ENCODE measurements at places on chromosomes 12 and 14. TPM values are rescaled to one million over a fixed set of nuclear protein-coding genes. Genes with fewer than 3 reads are reported as not detected.

- no peak for DNase-seq
Observed at GRCh38 chr14:64940336-64940910, 2.1 kb downstream of the GPX2 start.

Gene PTGER2
- total RNA-seq, result 4.7 TPM

GRCh38 chr12:69428351-69429073 is 41.7 kb upstream of the FRS2 start:
- DNase-seq, result no peak

- no peak for DNase-seq
Observed at GRCh38 chr12:28178775-28179174, 11.5 kb upstream of the CCDC91 start.

GRCh38 chr12:3086729-3087323 is 9.6 kb downstream of the TSPAN9 start:
- no peak for DNase-seq

- DNase-seq, result no peak
Observed at GRCh38 chr14:37131205-37131604, 41.2 kb downstream of the SLC25A21 start.

Gene GPR135
- 6.7 TPM for total RNA-seq

Gene HOXC9
- 1.5 TPM for total RNA-seq

- no peak for DNase-seq
Observed at GRCh38 chr12:77816196-77816595, 14.5 kb upstream of the NAV3 start.

DNA sequence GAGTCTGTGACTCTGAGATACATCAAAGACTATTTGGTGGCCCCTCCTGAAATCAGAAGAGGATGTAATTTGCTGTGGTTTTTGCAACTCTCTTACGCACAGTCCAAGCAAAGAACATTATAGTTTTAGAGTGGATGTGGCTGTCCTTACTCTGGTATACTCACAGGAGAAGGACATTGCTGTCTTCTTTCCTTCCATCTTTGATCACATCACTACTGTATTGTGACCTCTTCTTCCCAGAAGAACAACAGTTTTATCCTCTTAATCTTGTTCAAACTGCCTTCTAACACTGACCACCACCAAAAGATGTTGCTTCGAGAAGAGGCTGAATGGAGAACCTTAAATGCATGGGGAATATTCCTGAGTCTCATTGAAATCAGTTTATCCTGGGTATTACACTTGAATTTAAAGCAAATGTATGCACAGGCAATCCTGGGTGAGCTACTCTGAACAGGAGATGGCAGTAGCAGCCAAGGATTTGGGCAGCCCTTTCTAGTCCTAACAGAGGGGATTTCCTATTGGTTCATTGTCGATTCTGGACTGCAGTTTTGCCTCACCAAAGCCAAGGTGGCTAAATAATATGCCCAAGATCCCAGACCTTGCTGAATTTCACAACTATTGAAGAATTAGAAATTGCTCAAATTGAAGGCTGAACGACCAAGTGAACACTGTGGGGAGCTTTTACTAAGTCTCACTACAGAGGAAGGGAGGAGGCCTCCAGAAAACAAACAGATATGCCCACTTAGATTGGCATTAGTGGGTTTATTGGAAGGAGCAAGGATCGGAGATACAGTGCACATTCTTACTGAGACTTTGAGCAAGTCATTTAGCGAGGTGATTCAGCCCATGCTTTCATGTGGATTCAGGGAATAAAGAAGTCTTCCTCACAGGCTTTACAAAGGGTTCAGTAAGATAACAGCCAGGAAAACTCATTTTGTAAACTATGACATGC is 282.8 kb downstream of the PAWR start:
- DNase-seq, result peak; percentile 94

Gene HOXC5
- 0.29 TPM for total RNA-seq

GRCh38 chr12:76422154-76422542 is 73.9 kb upstream of the BBS10 start:
- DNase-seq, result no peak

DNA sequence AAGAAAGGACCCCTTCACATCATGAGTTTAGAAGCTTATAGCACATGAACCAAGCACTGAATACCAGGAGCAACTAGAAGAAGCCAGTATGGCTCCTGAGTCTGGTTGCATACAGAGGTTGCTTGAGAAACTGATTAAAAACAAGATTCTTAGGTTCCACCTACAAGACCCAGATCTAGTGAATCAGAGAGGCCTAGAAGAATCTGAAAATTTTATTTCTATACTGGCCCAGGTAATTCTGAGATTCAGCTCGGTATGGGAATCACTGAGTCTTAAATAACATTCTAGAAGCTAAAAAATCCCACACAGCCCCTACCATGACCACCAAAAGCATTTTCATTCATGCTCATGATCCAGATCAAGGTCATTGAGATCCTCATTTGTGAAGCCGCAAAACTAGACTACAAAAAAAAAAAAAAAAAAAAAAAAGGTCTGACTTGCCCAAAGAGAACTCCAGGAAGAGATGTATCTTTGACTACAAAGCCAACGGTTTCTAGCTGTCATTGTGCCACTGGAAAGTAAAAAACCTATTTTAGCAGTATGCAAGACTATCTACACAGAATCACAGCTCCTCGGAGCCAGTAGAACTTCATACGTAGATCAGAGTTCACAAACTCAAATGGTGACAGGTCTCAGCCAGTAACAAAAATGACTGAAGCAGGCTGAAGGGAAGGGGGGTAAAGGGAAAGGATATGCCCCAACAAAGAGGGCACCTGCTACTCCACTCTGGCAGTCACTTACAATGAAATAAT is 168.4 kb upstream of the EGLN3 start:
- no peak for DNase-seq

Gene PPP1R1A
- not detected for total RNA-seq

DNA sequence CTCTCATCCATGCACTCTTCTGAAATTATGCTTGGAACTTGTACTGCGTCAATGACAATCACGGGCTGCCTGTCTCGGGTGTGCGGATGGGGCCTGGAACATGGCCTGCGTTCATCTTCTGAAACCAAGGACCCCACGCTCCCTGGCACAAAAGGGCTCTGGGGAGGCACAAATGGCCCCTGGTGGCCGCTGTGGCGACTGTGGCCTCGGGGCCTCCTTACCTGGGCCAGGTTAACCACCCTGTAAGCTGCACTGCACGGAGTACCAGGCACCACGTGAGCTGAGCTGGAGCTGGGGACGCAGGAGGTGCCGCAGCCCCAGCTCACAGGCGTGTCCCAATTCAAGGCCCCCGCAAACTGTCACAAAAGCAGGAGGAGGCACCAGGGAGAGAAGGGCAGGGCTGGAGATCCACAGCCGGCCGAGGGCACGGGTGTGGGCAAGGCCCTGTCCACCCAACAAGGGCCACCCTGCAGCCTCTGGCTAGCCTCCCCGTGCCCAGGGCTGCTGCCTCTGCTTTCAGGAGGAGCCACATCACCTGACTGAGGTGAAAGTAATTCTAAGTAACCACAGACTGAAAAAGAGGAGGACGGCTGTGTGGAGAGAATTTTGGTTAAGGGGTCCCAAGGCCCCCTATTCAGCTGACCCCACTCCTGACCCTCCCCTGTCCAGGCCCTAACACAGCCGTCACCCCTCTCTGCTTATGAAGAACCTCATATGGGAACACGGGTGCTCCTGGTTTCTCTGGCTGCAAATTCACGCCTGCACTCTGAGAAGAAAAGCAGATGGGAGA is 61.1 kb upstream of the GALNT9 start:
- no peak for DNase-seq

Gene RDH16
- total RNA-seq, result 0.86 TPM

DNA sequence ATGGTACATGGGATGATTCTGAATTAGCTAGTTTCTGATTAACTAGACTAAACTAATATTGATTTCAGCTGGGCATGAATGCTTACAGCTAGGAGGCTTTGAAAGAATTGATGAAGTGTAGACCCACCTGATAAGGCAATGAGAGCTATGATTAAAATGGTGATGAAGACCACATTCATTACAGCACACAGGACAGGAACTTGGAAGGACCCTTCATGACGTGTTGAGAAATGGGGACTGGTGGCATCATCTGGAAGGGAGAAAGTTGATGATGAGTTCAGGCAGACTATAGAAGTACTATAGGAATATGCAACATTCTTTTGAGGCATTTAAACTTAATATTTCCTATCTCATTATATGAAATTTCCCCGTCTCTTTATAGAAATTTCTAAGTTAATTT is 4.5 kb downstream of the CD69 start:
- DNase-seq, result no peak

DNA sequence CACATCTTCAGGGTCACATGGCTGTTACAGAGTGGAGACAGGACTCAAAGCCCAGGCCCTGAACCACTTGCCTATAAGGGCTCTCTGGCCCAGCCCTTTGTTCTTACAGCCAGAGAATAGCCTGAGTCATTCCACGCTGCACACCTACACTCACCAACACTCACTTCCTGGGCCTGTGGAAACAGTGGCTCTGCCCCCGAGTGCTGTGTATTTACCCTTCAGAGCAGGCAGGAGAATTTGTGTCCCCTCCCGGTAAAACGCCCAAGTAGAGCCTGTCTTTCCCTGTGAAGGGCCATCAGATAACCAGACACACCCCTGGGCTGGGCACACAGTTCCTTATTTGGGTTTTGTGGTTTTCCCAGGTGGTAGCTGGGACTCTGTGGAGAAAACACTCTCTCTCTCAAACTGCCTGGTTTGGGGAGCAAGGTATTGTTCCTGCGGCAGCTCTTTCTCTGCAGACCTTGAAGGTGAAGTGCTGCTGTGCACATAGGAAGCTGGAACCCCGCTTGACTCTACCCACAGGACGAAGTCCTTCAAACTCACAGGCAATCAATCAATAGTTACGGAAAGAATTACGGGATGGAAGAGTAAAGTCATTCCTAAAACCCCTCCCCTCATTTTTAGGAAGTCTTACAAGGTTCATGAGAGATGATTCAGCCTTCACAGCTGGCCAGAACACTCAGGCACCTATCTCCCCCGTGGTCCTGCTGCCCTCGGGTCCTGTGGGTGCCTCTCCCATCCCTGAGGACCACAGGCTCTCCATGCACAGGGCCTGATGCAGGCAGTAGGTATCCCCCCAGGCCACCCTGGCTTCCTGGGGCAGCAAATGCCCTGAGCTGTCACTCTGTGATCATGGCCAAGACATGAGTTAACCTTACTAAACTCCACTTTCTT is 20.3 kb downstream of the FIGNL2 start:
- DNase-seq, result peak; percentile 86

GRCh38 chr12:20946732-20947131 is 136.2 kb downstream of the SLCO1B3 start:
- DNase-seq, result peak; percentile 43

Gene OR4Q2
- not detected for total RNA-seq

Gene ZNF84
- total RNA-seq, result 3.2 TPM

Gene SLC22A17
- 12.0 TPM for total RNA-seq

Gene NEUROD4
- not detected for total RNA-seq

GRCh38 chr14:20969336-20969735 is 14.0 kb downstream of the RNASE2 start:
- DNase-seq, result no peak

- DNase-seq, result no peak
Observed at GRCh38 chr12:90128526-90128925, 419.9 kb upstream of the ATP2B1 start.

Gene TMEM132C
- total RNA-seq, result not detected

GRCh38 chr12:29220632-29221336 is 71.7 kb downstream of the FAR2 start:
- no peak for DNase-seq

DNA sequence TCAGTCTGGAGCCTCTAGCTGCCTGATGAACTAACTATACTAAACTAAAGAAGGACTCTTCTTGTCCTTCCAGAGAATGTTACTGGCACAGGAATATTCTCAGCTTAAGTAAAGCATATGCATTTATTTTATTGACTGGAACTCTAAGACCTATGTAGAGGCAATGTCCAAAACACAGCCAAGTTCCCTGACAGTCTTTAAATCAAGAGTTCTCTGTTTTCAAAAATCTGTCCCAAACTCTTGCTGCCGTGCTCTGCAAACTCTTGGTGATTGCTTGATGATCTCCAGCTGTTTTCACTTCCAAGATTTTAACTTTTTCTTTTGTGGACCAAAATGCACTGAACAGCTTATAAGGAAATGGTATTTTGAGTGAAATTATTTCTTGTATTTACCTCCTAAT is 67.5 kb upstream of the DAAM1 start:
- no peak for DNase-seq

Gene PSMC1
- 208 TPM for total RNA-seq

GRCh38 chr14:87067591-87067990 is 925.4 kb downstream of the GALC start:
- no peak for DNase-seq

- DNase-seq, result no peak
Observed at GRCh38 chr12:119378903-119379302, 44.4 kb downstream of the CCDC60 start.

Gene APOF
- not detected for total RNA-seq

Gene ARMH4
- 2.6 TPM for total RNA-seq

- peak; percentile 4 for DNase-seq
Observed at GRCh38 chr12:39239490-39240486, 203.1 kb downstream of the KIF21A start.

Gene CELA1
- not detected for total RNA-seq

- no peak for DNase-seq
Observed at GRCh38 chr14:90198541-90199060, 57.8 kb upstream of the PSMC1 start.

GRCh38 chr12:124658806-124659402 is 91.5 kb upstream of the NCOR2 start:
- no peak for DNase-seq

DNA sequence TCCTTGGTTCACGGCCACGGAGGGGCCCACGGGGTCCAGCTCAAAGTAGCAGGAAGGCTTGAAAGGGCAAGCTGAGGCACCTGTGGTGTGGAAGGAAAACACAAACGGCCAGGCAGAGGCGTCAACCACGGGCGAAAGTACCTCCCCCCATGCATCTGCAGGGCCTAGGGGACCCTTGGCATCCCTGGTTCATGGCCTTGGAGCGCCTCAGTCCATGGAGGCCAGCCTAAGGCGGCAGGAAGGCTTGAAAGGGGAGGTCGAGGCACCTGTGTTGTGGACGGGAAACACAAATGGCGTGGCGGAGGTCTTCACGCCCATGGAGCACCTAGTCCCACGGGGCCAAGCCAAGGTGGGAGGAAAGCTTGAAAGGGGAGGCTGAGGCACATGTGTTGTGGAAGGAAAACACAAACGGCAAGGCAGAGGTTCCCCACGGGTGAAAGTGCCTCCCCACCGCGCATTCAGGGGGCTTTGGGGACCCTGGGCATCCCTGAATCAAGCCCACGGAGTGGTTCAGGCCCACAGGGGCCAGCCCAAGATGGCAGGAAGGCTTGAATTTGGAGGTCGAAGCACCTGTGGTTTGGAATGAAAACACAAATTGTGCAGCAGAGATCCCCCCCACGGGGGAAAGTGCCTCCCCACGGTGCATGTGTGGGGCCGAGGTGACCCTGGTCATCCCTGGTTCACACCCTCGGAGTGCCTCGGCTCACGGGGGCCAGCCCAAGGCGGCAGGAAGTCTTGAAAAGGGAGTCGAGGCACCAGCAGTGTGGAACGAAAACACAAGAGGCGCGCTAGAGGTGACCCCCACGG is 380.8 kb downstream of the ALG10 start:
- DNase-seq, result no peak

Gene GSC
- not detected for total RNA-seq

Gene ERBB3
- 40.6 TPM for total RNA-seq

DNA sequence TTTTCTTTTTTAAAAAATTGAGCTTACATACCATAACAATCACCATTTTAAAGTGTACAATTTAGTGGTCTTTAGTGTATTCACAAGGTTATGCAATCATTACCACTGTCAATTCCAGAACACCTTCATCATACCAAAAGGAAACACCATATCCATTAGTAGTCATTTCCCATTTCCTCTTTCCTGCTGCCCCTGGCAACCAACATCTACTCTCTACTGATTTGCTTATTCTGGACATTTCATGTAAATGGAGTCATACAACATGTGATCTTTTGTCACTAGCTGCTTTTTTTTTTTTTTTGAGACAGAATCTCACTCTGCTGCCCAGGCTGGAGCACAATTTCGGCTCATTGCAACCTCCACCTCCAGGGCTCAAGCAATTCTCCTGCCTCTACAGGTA is 66.8 kb upstream of the CFL2 start:
- peak; percentile 69 for DNase-seq

Data from PC-3 (cell line).